SHP77 (cell line): ENCODE measurements at places on chromosomes 13 and 19.
A peak's percentile ranks its signal among the peaks of the same experiment; 100 is the strongest.

DNA sequence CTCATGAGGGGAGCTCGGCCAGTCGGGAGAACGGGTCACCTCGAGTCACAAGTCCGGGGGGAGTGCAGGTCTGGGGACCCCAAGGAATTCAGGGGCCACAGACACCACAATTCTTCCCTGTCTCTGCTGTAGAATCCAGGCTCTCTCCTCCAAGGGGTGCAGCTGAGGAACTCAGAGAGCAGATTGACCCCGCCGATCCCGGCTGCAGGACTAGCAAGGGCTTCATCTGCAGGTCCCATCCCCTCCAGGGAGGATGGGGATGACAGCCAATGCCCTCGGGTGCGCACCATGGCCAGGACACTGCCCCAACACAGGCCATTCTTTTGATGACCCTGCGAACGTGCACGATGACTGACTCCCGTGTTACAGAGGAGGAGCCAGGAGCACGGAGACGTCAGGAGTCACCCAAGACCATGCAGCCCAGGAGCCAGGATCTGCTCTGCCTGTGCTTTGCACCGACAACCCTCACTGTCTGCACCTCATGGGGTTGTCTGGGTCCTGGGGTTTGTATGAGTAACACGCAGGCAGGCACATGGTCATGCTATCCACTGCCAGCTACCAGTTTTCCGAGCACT, 48.5 kb upstream of the TUBGCP3 start:
- no peak for DNase-seq

DNA sequence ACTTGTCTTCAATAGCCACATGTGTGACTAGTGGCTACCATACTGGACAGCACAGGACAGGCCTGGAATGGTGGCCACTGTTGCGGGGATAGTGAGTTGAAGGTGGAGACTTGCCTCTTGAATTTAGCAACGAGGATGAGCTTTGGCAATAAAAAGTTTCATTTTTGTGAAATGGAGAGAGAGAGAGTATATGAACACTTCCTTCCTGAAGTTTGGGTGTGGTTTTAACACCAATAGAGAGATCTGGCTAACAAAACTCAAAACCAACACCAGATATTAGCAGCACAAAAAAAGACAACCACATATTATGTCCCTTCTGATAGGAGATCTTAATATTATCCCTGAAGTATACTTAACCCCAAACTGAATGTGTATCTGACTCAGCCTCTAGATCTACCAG, 6.3 kb upstream of the LRFN3 start:
- DNase-seq = no peak

DNA sequence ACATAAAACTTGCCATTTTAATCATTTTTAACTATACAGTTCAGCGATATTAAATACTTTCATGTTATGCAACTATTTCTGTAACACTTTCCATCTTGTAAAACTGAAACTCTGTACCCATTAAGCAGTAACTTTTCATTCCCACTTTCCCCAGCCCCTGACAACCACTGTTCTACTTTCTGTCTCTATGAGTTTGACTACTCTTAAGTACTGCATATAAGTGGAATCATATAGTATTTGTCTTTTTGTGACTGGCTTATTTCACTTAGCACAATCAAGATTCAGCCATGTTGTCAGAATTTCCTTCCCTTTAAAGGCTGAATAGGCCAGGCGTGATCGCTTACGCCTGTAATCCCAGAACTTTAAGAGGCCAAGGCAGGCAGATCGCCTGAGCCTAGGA, 56.2 kb downstream of the ARHGAP35 start:
- no peak for DNase-seq

- DNase-seq = no peak
Observed at GRCh38 chr19:14563590-14563926, 8.3 kb downstream of the NDUFB7 start.

- DNase-seq = no peak
Observed at GRCh38 chr13:93180356-93180969, 46.1 kb upstream of the GPC6 start.

GRCh38 chr13:112775791-112776279, 86.0 kb downstream of the ATP11A start:
- no peak for DNase-seq

DNA sequence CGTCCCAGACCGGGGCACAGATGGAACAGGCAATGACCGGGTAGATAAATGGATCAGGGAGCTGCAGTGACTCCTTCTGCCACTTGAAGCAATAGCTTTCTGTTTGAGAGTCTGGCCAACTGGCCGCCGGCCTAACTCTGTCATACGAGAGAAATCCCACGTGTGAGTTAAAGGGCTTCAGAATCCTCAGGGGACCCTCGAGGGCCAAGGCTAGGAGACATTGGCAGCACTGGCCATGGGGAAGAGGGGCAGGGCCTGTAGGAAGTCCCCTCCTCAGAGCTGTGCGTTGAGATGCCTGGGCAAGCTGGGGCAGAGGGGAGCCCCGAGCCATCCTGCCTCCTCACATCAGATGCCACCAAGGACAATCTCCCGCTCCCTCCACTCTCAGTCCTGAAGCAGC, 51.6 kb downstream of the KLF2 start:
- no peak for DNase-seq

- DNase-seq = no peak
Observed at GRCh38 chr13:79675931-79676660, 195.1 kb downstream of the NDFIP2 start.

DNA sequence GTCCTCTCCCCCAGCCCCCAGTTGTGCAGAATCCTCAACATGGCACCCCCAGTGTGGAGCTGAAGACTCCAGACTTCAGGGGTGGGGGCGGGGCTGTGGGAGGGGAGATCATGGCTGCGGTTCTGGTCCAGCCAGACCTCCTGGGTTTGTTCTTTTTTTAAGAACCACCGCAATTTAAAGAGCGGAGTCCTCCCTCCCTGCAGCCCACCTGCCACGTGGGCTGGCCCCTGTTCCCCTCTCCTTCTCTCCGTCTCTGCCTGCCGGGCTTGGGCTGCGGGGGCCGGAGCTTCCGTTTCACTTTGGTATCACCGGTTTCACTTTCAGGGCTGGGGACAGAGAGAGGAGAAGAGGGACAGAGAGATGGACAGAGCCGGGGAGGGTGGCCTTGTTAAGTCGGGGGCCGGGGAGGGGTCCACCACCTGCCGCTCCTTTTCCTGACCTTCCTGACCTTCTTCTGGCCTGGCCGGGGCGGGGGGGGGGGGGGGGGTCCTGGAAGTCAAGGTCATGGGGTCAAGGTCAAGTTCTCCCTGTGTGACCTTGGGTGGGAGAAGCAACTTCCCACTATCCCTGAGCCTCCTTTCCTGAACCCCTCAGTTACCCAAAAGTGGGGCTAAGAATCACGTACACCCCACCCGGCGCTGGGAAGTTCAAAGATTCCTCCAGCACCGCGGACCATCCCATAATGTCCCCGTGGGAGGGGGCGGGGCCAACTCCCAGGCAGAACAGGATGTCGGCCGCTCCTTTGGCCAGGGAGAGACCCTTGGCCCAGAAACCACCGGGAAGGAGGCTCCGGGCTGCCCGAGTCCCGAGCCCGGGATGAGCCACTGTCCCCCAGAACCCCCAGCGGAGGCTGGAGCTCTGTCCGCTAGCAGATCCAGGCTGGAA, 11.3 kb upstream of the ZBTB7A start:
- DNase-seq = no peak

GRCh38 chr19:15177269-15178116, 23.3 kb downstream of the NOTCH3 start:
- DNase-seq = peak; percentile 73

DNA sequence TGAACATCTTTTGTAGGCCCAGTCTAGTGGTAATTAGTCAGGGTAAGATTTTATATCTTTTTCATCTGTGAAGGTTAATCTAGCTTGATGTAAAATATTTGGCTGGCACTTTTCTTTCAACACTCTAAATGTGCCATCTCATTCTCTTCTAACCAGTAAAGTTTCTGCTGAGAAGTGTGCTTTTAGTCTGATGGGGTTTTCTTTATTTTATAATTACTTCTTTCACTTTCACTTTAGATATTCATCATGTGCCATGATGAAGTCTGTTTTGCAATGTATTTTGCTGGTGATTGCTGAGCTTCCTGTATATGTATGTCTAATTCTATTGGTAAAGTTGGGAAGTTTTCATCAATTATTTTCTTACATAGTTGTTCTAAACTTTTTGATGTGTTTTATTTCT, 31.9 kb downstream of the ZNF726 start:
- DNase-seq = no peak

DNA sequence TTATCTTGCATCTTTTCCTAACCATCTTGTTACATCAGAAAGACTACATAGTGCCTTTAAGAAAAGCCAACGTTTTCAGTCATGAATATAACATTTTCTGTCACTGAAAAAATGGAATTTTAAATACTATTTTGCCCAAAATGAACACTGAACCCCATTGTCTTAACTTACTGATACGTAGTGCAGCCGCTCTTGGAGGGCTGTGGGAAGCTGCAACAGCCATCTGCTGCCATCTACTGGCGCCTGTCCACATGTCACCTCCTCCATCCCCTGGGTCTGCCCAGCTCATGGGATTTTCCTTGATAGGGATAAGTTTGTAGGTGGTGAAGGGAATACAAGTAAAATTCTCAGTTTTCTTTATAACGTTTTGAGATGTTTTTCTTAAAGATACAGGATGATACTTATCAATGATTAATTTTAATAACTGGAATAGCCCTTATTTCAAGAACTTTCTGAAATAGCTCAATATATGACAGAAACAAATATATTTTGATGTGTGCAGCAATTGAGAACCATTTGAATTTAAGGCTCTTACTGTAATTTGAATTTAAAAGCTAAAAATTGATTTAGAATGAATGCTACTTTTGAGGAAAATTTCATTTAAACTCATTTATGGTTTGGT, 73.7 kb downstream of the GGACT start:
- DNase-seq = peak; percentile 86

DNA sequence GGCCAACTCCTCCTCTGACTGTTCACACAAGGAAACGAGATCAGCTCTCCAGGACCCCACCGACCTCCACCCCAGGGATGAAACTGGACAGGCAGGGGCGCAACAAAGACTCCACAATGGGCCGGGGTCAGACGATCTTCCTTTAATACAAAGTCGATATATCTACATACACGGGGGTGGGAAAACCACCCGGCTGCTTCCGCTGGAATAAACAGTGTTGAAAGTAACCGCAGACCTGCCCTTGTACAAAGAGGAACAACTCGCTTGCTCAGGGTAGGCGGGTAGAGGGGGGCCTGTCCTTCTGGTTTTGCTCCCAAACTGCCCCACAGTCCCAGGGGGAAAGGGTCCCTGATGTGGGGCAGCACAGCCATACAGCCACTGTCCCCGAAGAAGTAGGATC, 135.2 kb downstream of the PTPRS start:
- no peak for DNase-seq

DNA sequence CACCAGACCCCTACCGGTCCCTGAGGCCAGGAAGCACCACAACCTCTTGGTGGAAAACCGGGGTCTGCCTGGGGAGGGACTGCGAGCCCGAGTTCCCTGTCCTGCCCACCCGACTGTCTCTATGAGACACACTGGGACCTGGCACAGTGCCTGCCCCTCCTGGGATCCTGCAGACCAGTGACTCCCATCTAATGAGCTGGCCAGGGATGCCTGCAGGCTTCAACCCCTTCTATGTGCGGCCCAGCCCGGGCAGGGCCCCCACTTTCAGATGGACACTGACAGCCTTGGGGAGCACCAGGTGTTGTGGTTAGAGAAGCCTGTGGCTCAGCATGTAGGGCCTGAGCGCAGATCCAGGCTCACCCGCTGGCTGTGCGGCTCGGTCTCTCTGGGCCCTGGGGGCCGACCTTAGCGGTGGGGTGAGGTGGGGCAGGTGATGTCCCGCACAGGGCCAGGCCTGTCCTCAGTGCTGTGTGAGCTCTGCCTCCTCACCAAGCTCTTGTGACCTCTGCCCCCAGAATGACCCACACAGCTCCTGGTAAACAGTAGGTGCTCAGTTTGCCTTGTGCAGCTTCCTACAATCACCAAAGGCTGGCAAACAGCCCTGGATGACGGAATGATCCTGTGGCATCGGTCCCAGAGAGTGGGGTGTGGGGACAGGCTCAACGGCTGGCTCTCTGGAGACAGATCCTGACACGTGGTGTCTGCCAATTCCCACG, 17.9 kb upstream of the CACTIN start:
- no peak for DNase-seq

- DNase-seq = no peak
Observed at GRCh38 chr19:2603334-2603733, 99.2 kb downstream of the GNG7 start.

GRCh38 chr13:112821340-112822055, 131.7 kb downstream of the ATP11A start:
- no peak for DNase-seq

DNA sequence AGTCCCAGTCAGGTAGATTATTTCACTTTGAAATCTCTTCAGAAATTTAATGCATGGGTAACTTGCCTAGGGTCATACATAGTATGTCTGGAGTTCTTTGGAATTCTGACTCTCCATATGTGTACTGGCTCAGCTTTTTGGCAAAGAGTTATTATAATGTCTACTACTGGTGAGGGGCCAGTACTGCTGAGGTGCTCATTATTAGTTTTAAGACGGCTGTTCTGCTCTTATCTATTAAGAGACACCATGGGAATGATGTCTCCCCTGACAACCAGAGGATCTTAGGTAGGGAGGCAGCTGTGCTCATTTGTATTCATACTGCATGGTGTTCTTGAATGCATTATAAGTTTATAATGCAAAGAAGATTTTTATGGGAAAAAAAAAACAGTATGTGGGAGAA, 184.1 kb downstream of the RGCC start:
- no peak for DNase-seq

DNA sequence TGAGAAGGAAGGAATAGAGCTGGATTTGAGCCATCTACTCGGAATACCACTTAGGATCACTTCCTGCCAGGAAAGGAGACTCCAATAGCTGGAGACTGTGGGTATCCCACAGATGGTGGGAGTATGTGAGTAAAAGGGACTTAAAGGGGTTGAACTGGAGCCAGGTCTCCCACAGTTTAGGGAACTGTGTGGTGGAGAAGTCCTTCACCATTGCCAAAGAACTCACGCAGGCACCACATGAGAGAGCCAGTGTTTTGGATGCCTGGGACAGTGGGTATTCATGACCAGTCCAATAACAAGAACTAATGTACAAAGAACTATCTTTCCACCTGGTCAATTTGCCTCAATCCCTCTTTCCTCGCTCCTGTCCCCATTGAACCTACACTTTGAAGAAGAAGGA, 24.4 kb upstream of the MYCBP2 start:
- no peak for DNase-seq

DNA sequence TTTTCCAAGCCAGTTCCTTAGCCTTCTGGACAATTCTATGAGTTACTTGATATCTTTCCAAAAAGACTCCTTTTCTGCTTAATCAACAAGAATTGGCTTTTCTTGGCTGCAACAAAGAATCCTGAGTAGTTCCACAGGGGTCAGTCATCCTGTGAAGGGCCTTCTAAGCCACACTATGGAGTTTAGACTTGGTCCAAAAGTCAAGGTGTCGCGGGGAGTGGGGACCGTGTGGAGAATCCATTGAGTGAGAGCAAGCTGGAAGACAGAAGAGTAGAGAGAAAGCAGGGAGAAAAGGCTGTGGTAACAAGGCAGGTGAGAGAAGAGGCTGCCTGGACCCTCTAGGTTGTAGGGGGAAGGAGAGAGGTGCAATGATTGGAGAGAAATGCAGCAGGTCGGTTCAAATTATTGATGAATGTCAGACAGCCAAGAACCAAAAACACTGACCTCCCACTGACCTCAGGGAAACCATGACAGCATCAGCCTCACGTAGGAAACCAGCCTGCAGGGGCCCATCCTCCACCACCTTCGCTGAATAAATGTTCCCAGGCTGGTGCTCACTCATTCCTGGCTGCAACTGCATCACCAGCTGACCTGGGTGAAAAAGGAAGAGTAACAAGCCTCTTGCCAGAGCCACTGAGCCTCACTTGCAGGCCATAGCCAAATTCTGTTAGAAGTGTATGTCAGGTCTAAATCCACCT, 7.1 kb upstream of the IFT88 start:
- no peak for DNase-seq
